ENCODE measurements at places on chromosomes 13 and 19. TPM values are rescaled to one million over a fixed set of nuclear protein-coding genes. Genes with fewer than 3 reads are reported as not detected.

SIGLEC7 gene
- total RNA-seq: not detected

GTF2F2 gene
- 21.7 TPM for total RNA-seq

C19orf38 gene
- total RNA-seq: not detected

ARHGEF18 gene
- 73.0 TPM for total RNA-seq

WDR18 gene
- 67.5 TPM for total RNA-seq

Measured in A549 treated with Mapracorat at 1 μM for 4 hours (cell line).